ENCODE measurements at places on chromosomes 6 and 20.

GRCh38 chr6:138258197-138258596 is 39.9 kb upstream of the PBOV1 start:
- no peak for DNase-seq

DNA sequence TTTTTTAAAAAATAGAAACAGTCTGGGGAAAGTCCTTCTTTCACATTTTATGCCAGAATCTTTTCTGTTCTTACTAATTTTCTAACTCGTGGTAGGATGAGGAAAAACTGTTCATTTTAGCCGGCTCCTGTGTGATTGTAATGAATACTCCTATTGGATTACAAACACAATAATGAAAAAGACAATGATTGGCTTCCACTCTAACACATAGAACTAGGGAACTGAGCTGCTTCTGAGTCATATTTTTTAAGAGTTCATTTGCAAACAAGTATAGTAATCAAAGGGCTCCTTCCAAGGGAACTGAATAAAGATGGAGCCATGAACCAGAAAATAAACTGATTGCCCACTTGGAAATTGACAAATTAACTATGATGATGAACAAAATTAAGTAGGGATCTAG is 265.3 kb upstream of the TCF21 start:
- DNase-seq = no peak

DNA sequence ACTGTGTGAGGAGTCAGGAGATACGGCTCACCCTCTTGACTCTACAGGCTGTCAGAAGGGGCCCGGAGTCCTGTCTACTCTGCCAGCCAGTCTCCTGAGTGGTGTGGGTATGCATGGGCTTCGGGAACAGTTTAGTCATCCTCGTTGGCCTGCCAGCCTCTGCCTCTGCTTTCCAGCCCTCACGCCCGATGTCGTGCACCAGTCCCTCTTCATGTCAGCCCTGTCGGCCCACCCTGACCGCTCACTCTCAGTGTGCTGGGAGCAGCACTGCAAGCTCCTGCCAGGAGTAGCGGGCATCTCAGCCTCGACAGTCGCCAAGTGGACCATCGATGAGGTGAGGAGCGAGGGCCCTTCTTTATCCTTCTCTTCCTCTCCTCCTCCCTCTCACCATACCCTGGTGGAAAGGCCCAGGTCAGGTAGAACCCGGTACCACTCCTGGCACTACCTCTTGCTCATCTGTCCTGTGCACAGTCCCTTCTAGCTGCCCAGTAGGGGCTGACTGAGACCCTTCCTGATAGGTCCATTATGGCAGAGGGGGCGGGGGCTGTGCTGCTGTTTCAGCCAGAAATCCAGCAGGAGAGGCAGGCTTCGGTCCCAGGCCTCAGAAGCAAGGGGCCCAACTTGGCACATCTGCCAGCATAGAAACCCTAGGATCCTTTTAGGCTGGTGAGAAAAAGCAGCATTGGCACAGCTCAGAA is 18.7 kb upstream of the SGK2 start:
- DNase-seq = no peak

DNA sequence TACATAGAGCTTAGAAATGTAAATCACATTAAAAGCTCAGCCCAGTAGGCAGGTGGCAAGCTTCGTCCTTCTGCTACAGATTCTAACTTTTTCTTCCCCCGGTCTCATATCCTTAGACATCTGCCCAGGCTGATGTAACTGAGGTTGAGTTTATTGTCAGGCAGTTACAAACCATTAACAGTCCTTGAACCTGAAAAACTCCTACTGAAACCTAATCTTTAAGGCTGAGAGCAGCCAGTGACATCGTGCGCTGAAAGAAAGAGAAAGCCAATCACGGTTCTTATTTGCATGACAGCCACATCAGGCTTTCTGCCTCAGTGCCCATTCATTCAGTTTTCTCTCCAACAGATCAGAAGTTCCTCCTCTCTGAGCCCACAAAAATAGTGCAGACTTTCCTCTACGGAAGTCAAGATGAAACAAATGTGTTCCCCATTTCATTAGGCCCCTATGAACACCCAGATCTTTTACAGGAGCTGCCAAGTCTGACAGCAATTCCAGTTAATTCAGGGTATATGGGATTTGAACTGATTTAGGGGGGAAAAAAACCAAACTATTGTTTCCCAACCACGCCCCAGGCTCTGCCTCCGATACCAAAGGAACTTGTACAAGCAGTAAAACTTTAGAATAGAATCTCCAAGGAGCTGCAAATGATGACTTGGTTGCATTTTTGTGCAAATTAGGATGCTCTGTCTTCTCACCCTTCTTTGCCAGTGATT is at the start of gene NHSL1:
NHSL1 (minus strand) TSS at position 192 of the 716 bp plus-strand sequence. CDS start 204 bp downstream, outside the sequence.
- DNase-seq = no peak

DNA sequence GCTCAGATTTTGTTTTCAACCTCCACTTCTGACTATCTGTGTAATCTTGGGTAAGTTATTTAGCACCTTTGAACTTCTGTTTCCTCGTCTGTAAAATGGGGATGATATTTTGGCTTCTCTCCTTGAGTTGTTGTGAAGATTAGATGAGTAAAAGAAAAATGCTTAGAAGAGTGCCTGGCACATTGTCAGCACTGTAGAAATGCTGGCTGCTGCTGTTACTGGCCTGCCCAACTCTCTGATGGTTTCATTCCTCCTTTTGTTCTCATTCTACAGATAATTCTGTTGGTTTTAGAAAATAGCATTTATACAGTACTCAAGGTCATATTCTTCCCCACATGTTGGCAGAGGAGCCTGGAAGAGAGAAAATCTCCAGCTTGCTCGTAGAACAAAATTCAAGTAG is 547.2 kb upstream of the JAG1 start:
- DNase-seq = no peak

- no peak for DNase-seq
Observed at GRCh38 chr6:169175360-169175887, 78.2 kb downstream of the THBS2 start.

GRCh38 chr6:63940056-63940455 is 304.5 kb downstream of the PHF3 start:
- DNase-seq = no peak

DNA sequence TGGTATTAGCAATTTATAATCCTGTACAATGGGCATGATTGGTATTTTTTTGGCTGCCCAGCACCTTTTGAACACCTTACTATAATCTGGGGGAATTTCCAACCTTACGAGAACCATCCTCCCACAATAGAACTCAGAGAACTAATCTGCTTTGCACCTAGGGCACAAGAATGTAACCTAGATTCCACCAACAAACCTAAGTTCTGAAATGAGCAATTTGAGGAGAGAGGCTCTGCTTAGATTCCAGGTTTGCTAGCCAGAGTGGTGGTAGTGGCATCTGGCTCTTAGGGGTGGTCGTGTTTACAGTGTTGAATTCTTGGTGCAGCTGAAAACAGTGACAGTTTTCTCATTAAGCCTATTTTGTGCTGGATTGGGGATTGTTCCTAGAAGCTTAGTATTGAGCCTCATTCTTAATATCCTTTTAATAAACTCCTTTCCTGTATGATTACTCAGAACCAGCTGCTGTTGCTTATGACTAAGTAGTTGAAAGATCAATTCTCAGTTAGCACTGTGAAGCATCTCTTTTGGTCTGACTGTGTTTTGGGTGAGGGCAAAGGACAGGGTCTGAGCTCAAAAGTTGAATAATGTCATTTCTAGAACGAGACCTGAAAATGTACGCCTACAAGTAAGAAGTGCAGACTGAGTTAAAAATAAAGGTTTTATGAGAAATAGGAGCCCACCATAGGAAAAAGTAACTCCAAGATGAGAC is 385.6 kb downstream of the CDKAL1 start:
- DNase-seq = no peak

GRCh38 chr6:158764183-158764849 is 54.9 kb downstream of the EZR start:
- DNase-seq = no peak

DNA sequence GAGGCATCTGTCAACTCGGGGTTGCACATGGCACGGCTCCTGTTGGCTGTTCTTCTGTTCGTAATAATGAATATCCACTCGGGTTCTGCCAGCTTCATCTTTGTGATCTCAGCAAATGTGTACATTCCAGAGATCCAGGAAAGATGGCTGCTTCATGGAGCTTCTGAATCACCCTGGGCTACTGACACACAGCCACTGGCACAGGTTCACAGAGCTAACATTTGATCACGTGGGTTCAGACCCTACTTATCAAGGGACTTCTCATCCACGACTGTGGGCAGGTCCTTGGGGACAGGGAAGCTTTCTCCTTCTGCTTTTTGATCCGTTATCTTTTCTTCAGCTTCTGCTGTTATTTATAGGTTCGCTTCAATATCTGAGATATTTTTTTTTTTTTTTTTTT is 18.1 kb downstream of the PPP1R3G start:
- no peak for DNase-seq

DNA sequence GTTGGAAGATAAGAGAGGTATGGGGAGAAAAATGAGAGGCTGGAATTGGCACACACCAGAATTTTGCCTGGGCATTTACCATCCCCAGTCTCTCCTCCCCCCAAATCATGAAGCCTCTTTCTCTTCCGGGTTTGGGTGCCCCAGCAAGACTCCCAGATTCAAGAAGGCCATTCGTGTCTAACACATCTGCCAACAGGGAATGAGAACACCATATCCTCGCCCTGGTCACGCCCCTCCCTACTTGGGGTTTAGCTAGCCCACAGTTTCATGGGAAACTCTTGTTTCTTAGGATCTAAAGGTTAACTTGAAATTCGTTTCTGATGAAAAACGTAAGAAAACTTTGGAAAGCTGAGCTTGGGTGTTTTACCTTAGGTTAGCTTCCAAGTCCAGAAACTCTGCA is 105.5 kb upstream of the TMEM170B start:
- no peak for DNase-seq

DNA sequence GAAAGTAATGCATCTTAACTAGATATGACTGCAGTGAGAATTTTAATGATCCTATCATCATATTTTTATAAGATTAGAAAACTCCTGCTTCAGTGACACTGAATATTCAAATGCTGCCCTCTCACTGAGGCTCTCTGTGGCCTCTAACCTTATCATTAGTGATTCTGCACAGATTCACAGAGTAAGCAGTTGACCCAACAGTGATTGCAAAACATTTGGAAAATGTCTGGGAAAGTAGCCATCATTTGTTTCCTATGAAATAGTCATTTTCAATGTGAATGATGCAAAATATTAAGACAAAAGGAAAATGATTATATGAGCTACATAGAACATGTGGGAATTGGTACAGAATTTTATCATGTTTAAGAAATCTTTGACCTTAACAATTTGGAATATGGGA is 210.3 kb downstream of the TBX18 start:
- no peak for DNase-seq

- no peak for DNase-seq
Observed at GRCh38 chr6:64777941-64778785, 928.9 kb downstream of the EYS start.

DNA sequence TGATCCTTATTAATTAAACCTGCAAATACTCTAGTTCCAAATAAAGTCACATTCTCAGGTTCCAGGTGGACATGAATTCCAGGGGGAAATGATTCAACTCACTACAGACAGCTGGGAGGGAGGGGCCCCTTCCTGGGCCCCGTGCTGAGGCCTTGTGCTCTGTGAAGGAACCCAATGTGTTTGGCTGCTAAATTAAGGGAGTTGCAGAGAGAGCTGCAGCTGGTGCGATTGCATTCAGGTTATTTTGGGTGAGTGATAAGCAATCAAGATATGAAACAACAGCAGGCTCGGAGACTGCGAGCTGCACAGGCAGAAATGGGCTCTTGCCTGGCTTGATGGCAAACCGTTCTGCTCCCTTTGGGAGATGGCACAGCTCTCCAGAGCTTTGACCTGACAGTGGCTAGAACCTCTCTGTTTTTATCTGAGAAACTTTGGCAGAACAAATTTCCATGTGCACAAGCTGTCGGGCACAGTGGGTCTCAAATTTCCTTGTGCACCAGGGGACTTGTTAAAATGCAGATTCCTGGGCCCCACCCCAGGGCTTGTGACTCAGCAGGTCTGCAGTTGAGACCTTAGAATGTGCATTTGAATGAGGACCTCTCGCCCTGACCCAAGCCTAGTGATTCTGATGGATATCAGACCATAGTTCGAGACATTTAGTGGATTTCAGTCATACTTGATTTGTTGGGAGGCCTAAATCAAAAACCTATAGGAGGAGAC is 9.8 kb downstream of the MAPK13 start:
- DNase-seq = peak; percentile 49

- DNase-seq = no peak
Observed at GRCh38 chr6:166078294-166078693, 89.4 kb downstream of the TBXT start.

DNA sequence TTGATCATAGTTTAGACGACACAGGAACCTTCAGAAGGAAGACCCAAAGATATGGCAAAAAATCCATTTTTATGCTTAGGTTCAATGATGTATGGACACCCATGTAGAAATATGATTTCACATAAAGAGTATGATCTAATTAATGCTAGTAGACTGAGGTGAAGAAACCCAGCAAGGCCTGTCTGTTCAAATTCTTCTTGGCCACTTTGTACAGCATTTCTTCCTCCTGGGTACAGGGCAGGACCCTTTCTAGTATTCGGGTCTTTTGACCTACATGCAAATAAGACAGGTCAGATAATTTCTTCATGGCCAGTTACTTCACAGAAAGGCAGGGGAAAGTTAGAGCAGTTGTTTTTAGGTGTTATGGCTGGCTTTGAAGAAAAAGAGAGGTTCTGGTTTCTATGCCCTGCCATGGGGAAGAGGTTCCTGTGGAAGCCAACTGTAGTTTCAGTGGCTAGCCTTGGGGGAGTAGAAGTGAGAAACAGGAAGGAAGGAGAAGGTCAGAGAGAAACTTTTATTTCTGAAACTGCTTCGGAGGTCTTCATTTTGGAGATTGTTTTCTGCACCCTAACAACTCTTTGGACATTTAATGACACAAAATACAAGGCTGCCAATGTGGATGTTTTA is 208.3 kb downstream of the PTPRK start:
- DNase-seq = no peak

DNA sequence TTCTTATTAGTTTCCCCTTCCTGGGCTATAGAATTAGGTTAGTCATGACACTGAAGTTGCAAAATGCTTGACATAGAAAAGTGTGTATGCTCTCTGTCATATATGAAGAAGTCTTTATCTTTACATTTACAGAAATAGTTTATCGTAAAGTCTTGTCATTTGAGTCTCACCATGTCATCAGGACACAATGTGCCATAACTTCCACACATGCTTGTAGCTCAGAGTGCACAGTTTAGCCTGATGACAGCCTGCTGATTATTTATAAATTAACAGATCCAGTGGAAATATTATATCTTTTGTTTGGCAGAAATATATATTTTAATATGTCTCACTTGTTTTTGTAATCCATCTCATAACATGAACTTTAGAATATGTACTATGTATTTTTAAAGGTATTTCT is 286.9 kb upstream of the QKI start:
- DNase-seq = peak; percentile 30

DNA sequence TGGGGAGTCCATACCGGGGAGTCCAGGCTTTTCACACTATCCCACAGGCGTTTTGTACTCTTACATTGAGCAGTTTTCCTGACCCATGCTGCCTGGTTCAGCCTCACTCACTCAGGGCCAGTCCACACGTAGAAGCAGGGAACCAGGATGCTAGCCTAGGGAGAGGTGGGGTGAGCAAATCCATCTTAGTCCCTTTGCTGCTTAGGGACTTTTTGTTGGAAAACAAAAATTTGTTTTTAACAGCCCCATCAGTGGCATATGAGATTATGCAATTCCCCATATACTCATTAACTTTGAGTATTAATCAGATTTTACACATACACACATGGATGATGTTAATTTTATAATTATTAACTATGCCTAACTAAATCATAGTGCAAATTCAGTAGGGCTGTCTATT is 84.2 kb downstream of the EZR start:
- DNase-seq = no peak
